GM04503 (cell line): ENCODE measurements at places on chromosomes 2 and 18.

DNA sequence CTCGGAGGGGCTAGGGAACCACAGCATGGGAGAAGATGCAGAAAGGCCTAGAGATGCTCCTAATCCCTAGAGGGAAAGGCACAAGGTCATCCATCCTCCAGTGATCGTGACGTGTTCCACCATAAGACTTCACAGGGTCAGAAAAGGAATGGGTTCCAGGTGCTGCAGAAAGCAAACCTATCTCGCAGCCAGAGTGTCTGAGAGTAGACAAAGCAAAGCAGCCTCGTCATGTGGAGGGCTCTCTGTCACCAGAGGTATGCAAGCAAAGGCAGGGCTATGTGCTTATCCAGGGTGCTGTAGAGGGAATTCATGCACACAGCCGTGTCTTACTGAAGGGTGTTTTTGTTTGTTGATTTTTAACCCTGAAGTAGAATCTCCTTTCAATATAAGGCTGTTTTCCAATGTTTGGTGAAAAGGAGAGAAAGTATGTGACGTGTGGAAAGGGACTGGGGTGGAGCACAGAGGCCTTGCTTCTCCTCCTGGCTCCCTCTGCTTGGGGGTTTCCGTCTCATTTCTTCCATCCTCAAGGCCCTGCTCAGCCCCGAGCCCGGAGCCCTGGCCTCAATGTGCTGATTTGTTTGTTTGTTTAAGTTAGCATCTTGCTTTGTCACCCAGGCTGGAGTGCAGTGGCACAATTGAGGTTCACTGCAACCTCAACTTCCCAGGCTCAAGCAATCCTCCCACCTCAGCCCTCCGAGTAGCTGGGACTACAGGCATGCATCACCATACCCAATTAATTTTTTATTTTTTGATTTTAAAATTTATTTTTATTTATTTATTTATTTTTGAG lies 3.0 kb downstream of the GPR55 start:
- no peak for DNase-seq

DNA sequence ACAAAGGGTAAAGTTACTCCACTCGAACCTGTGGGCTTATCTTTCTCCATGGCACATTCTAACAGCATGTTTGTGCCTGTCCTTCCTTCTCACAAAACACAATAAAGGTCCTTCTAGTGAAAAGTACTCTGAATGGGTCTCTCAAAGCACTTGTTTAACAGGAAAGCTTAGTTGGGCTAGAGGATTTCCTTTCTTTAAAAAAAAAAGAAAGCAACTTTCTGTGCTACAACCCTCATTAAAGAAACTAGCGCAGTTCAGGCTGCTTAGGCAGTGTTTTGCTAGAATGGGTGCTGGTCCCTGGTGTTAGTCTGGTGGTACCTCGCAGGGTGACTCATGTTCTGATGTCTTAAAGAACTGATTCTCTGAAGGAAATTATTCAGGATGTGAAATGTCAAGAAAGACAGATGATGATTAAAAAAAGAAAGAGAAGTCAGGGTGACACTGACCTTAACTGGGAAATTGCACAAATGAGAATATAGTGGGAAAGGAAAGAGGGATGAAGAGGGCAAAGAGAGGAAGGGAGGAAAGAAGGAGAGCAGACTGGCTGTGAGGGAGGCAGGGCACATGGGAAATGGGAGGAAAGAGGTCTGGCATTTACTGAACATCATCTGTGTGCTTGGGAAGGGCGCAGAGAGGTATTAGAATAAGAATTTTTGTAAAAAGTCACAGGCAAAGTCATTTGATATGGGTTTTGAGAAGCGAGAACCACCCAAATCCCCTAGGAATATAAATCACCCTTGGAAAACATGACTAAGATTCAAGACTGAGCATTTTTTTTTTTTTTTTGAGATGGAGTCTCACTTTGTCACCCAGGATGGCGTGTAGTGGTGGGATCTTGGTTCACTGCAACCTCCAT lies 74.9 kb downstream of the ATP8B1 start:
- no peak for DNase-seq

GRCh38 chr2:176455816-176456291 lies 186.6 kb downstream of the MTX2 start:
- DNase-seq = no peak

DNA sequence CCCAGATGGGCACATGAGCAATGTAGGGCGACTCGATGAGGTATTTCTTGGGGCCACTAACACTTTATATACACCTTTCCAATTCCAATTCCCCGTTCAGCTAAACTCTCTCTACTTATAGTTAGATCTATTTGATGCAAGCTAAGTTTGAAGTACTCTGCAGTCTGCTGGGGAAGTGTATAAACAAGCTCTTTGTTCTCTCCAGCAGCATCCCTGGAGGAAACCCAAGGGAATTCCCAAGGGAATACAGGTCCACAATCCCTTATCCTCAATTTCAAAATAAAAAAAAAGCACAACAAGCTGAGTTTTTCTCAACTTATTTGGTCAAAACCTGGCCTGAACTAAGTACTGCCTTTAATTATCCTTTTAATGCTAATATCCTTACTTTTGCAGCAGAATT lies 433.3 kb downstream of the NBAS start:
- no peak for DNase-seq

- DNase-seq = no peak
Observed at GRCh38 chr2:10900216-10901109, 11.3 kb upstream of the KCNF1 start.

GRCh38 chr18:63683152-63683551 lies 19.6 kb upstream of the SERPINB11 start:
- peak; percentile 94 for DNase-seq

GRCh38 chr2:12436935-12437561 lies 279.7 kb upstream of the TRIB2 start:
- no peak for DNase-seq

- no peak for DNase-seq
Observed at GRCh38 chr2:67952066-67952465, 110.7 kb downstream of the C1D start.

- DNase-seq = no peak
Observed at GRCh38 chr2:70750320-70750719, 17.7 kb downstream of the ADD2 start.

DNA sequence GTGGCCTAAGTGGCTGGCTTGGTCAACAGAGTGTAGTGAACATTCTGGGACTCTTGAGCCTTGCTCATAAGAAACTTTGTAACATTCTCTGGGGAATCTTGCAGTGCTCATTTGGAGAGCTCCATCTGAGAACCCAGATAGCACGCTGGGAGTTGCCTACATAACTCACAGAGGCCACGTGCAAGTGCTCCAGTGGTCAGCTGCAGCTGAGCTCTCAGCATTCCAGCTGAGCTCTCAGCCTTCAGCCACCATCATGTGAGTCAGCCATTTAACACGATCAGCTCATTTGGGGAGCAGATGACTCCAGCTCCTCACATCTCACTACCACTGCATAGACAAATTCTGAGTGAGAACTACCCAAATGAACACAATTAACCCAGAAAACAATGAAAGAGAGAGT lies 25.5 kb upstream of the CTNNA2 start:
- DNase-seq = no peak

DNA sequence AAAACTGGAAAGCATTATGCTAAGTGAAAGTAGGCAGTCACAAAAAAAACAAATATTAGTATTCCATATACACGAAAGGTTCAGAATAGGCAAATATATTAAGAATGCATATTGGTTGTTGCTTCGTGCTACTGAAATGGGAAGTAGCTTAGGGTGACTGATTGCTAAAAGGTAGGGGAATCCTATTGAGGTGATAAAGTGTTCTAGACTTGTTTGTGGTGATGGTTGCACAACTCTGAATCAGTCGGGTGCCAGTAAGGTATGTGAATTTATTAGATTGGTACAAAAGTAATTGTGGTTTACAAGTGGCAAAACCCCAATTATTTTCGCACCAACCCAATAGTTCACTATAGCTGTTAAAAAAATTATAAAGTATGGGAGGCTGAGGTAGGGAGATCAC lies 20.7 kb downstream of the USP34 start:
- no peak for DNase-seq

- DNase-seq = no peak
Observed at GRCh38 chr18:48004577-48004976, 74.1 kb upstream of the SMAD2 start.
